ENCODE measurements at places on chromosomes 11 and 22.

DNA sequence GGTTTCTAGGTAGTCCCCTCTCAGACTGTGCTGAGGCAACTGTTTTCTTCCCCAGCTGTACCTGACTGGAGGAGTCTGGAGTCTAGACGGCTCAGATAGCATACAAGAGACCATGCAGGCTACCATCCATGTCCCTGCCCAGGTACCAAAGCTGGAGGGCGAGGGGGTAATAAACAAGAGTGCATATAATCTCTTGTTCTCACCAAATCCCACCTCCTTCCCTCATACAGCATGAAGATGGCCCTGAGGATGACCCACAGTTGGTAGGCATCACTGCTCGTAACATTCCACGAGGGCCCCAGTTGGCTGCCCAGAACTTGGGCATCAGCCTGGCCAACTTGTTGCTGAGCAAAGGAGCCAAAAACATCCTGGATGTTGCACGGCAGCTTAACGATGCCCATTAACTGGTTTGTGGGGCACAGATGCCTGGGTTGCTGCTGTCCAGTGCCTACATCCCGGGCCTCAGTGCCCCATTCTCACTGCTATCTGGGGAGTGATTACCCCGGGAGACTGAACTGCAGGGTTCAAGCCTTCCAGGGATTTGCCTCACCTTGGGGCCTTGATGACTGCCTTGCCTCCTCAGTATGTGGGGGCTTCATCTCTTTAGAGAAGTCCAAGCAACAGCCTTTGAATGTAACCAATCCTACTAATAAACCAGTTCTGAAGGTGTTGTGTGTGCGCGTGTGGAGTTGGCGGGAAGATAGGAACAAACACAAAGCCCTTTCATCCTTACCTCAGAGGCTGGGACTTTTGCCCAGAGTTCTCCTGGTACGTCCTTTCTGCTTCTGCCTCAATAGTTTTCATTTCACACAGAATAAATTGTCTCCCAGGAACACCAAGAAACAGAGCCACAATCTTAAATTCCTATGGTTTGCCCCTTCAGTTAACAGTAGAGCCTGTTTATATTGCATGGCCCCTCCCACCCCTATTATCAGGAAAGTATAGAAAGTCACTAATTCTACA is 8.5 kb downstream of the HMBS start:
- DNase-seq = no peak

DNA sequence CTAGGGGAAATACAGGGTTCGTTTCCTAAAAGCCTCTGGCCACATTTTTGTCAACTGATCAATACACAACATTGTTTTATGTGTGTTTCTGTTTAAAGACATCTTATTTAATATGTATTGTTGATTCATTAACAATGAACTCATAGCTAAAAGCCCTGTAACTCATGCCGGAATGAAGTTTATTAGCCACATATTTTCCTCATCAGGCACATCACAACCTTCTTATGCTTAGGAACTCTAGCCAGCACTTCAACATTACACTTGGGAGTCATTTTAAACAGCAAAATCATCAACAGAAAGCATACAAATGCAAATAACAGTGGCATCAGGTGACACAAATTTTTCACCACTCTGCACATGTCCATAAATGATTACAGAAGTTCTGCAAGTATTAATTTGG is 15.1 kb upstream of the BLID start:
- DNase-seq = no peak

GRCh38 chr11:116862951-116863350 is 25.5 kb upstream of the APOA1 start:
- no peak for DNase-seq

GRCh38 chr22:26115266-26115665 is 54.0 kb upstream of the SEZ6L start:
- DNase-seq = no peak

GRCh38 chr11:35912883-35913624 is 30.8 kb upstream of the LDLRAD3 start:
- DNase-seq = no peak
